ENCODE measurements at places on chromosomes 11 and 22. TPM values are rescaled to one million over a fixed set of nuclear protein-coding genes. Genes with fewer than 3 reads are reported as not detected.

MMP11 gene
- total RNA-seq = 6.2 TPM

ARHGAP1 gene
- total RNA-seq = 26.5 TPM

MYBPC3 gene
- under 0.01 TPM for total RNA-seq

CATSPER1 gene
- total RNA-seq = not detected

DGCR6 gene
- total RNA-seq = 6.9 TPM

FAM181B gene
- total RNA-seq = 0.29 TPM

TRIM3 gene
- total RNA-seq = 43.9 TPM

PIK3IP1 gene
- total RNA-seq = 43.3 TPM

HEPHL1 gene
- 0.33 TPM for total RNA-seq

PATE2 gene
- not detected for total RNA-seq

OR10A2 gene
- not detected for total RNA-seq

PGR gene
- 24.9 TPM for total RNA-seq

MS4A6E gene
- total RNA-seq = 2.1 TPM

VSIG10L2 gene
- total RNA-seq = not detected

TMEM191B gene
- not detected for total RNA-seq

GPHA2 gene
- not detected for total RNA-seq

PARVG gene
- total RNA-seq = 39.2 TPM

RPS19BP1 gene
- total RNA-seq = 177 TPM

GAL gene
- total RNA-seq = 1.3 TPM

TTC38 gene
- total RNA-seq = 55.6 TPM

TIMM8B gene
- total RNA-seq = 48.8 TPM

ROBO4 gene
- total RNA-seq = 11.9 TPM

RAG2 gene
- not detected for total RNA-seq

OR5P2 gene
- 6.6 TPM for total RNA-seq

HEPN1 gene
- total RNA-seq = not detected

DLG2 gene
- total RNA-seq = 6.9 TPM

PACSIN3 gene
- total RNA-seq = 33.1 TPM

HBB gene
- total RNA-seq = 71.8 TPM

RAC2 gene
- 12.0 TPM for total RNA-seq

CENPM gene
- 1.5 TPM for total RNA-seq

RNF141 gene
- 31.1 TPM for total RNA-seq

OR1S1 gene
- total RNA-seq = not detected
